ENCODE measurements at places on chromosomes 1 and 21.
A peak's percentile ranks its signal among the peaks of the same experiment; 100 is the strongest.

DNA sequence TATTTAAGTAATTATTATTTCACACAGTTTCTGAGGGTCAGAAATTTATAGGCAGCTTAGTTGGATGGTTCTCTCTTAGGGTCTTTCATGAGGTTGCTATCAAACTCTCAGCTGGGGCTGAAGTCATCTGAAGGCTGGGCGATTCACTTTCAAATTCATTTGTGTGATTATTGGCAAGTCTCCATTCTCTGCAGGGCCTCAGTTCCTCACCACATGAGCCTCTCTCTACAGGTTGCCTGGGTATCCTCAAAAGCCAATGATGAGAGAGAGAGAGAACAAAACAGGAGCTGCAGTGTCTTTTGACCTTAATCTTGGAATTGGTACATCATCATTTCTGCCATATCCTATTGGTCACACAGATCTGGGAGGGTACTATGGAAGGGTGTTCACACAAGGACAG, 29.6 kb upstream of the COG2 start:
- no peak for DNase-seq

- no peak for DNase-seq
These were observed 58.9 kb downstream of the TEX35 start for GRCh38 chr1:178571807-178572206.

GRCh38 chr1:246418565-246419312, 88.3 kb downstream of the SMYD3 start:
- no peak for DNase-seq

GRCh38 chr1:205514211-205515142, 10.0 kb downstream of the CDK18 start:
- no peak for DNase-seq

DNA sequence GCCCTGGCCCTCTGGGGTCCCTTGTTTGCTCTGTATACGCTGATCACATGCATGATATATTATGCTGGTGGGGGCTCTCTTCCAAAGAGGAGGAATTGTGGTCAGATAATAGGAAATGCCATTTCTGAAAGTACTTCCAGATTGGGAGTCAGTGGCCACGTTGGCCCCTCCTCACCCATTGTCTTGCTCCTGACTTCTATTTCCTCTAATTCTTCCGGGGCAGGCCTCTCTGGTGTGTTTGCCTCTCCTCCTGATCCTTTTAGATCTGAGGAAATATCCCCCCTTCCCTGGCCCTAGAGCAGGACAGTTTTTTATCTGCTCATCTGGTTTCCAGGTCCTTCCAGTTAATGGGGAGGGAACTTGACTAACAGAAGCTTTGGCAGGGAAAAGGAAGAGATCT, 2.9 kb downstream of the VANGL2 start:
- no peak for DNase-seq

GRCh38 chr21:38807986-38808385, 2.3 kb downstream of the ETS2 start:
- DNase-seq, result no peak

DNA sequence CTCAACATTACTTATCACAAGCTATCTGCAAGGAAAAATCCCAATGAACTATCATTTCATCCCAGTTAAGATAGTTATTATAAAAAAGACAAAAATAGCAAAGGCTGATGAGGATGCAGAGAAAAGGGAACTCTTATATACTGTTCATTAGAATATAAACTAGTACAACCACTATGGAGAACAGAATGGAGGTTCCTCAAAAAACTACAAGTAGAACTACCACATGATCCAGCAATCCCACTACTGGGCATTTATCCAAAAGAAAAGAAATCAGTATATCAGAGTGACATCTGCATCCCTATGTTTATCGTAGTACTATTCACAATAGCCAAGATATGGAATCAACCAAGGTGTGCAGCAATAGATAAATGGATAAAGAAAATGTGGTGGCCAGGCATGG, 4.9 kb upstream of the C1orf185 start:
- DNase-seq, result no peak

DNA sequence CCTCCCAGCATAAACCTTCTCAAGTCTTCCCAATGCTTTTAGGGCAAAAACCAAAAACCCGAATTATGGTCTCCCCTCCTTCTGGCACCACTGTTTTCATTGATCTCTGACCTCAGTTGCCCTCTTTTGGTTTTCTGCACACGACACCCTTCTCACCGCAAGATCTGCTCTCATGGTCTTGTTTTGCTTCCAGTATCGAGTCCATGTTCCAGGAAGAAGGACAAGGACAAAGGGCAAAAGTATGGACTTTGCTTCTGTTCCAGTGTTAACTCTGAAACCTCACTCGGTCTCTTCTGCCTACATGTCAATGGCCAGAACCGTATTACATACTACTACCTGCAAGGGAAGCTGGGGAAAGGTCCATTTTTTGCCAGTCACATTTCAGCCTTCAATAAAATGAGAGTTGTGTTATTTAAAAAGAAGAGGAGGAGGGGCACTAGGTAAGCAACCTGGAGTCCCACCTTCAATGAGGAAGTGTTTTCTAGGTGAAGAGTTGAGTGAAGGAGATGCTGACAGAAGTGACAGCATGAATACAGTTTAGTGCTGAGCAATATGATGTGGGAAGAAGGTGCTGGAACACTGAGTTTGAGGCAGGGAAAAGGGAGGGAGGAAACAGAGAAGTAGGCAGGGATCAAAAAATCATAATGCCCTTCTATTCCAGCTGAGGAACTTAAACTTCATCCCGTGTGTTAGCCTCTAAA, 183.4 kb downstream of the FGGY start:
- no peak for DNase-seq

DNA sequence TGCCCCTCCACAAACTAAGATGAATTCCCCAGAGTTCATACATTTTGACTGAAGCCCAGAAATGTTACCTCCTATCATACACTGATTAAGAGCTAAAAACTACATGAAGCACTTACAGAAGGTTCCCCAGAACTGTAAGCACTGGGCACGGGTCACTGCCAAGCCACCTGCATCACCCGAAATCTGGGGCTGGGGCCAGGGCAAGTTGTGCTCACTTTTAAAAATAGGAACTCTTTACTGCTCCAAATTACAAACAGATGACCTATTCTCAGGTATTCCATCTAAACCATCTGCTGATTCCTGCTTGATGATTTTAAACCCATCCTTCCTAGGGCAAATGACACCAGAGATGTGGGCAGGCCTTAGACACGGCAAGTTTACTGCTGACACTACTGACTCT, 4.8 kb downstream of the SETD4 start:
- DNase-seq, result no peak

DNA sequence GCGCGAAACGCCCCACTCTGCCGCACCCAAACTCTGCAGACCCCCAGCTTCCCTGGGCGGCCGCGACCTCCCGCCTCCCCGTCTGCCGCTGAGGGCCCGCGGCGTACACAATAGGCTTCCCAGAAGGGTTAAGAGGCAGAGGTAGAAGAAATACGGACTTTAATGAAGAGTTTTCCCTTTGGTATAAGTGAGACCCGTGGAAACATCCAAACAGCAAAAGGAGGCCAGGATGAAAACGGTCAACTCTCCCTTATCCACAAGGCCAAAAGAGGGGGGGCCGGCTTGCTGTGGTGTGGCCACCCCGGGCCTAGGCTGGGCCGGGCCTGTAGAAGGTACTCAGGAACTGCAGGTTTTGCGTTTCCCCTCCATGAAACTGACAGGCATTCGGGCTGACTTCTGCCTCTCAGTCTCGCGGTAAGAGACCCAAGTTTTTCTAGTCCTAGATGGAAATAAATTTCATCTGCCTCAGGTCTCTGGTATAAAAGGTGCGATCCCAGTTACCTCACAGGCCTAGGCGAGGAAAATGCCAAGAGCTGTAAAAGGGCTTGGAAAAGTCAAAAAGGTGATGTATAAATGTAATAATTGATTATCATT, 671 bp upstream of the PYGO2 start:
- no peak for DNase-seq

DNA sequence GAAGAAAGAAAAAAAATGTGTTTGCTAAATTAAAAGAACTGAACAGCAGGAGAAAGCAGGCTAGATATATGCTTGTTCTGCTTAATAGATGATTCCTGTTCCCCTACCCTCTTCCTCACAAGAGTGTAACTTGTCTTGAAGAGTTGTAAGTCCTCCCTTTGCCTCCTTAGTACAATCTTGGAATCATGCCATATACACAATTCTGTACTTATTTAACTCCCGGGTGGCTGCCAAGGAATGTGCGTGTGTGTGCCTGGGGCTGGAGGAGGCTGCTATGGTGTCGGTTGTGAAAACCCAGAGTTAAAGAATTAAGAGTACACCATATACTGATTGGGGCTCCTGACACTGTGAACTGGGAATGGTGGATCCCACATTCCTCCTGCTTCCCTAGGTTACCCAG, 194.2 kb downstream of the SIPA1L2 start:
- no peak for DNase-seq

DNA sequence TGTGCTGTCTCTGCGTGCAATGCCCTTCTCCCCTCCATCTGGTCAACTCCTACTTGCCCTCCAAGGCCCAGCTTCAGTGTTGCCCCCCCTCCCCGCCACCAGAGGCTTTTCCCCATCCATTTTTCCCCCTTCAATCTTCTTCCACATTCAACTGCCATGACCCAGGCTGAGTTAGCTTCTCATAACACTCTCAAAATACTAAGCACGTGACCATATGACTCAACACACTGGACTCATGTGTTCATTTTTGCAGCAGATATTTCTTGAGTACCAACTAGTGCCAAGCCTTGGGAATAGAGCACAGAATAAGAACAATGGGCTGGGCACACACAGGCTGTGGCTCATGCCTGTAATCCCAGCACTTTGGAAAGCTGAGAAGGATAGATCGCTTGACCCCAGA, 132.1 kb downstream of the IGSF21 start:
- DNase-seq, result peak; percentile 28

DNA sequence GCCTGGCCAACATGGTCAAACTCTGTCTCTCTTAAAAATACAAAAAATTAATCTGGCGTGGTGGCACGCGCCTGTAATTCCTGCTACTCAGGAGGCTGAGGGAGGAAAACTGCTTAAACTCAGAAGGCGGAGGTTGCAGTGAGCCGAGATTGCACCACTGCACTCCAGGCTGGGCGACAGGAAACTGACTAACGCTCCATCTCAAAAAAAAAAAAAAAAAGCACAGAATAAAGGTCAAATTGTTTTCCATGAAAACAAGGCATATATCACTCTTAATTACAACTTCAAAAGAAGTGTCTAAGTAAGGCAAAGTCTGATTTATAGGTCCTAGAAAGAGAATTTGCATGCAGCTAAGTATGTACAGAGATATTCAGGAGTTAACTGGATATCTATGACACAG, 25.6 kb downstream of the EYA3 start:
- no peak for DNase-seq

DNA sequence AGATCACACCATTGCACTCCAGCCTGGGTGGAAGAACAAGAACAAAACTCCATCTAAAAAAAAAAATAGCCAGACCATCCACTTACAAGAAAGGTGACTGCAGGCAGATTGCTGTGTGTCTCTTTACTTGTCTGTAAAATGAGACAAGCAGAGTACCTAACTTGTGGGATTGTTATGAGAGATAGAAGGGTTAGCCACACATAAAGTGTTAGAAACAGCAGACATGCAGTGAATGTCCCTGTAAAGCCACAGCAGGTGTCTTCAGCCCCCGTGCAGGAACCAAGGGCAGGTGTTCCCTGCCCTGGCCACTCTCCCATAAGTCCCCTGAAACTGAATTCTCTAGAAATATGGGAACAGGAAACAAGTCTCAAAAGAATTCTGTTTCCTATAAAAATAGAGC, 40.8 kb upstream of the EFHD2 start:
- no peak for DNase-seq
